Fibroblast of skin of scalp (primary cell): ENCODE measurements at places on chromosomes 3 and 15.
A peak's percentile ranks its signal among the peaks of the same experiment; 100 is the strongest.

DNA sequence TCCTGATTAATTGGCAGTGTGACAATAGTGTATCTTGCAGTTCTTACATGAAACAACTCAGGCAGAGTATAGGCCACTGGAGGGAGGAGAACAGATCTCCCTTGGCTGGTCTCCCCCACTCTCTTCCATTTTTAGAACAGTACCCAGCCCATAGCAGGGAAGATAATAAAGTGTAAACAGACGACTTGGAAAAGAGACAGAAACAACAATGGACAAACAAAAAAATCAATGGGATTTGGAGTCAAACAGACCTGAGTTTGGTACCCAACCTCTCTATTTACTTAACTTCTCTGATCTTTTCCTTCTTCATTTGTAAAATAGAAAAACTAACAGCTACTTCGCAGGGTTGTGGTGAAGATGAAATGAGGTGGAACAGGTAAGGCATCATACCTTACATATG is 58.7 kb upstream of the SNTN start:
- no peak for DNase-seq

GRCh38 chr15:29270169-29270955 is 740 bp upstream of the NSMCE3 start:
- DNase-seq = peak; percentile 60

DNA sequence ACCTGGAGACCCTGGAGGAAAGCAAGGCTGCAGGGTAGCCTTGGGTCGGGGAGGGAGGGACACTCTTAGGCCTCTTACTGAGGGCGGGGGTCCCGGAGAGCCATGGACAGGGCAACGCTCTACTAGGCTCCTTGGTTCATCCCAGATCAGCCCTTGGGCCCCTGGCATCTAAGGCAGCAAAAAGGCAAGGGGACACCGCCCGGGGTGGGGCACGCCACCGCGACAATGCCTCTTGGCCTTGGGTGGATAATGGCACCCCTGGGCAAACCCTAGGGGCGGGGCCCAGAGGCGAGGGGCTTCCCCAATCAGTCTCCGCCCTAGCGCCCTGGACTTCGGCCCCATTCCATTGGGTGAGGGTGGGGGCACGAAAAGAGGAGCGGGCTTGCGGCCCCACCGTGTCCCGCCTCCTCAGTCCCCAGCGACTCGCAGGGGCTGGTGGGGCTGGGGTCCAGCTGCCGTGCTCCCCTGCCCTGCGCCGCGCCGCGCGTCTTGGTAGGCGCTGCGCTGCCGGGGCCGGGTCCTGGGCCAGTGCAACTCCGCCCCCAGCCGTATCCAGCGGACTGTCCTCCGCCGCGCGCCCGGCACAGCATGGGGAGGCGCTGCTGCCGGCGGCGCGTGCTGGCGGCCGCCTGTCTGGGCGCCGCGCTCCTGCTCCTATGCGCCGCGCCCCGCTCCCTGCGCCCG is at the start of gene CHST13:
Gene CHST13 (plus strand): TSS at position 411 of the 684 bp plus-strand sequence. CDS start 178 bp downstream, at position 589.
- DNase-seq = peak; percentile 36

DNA sequence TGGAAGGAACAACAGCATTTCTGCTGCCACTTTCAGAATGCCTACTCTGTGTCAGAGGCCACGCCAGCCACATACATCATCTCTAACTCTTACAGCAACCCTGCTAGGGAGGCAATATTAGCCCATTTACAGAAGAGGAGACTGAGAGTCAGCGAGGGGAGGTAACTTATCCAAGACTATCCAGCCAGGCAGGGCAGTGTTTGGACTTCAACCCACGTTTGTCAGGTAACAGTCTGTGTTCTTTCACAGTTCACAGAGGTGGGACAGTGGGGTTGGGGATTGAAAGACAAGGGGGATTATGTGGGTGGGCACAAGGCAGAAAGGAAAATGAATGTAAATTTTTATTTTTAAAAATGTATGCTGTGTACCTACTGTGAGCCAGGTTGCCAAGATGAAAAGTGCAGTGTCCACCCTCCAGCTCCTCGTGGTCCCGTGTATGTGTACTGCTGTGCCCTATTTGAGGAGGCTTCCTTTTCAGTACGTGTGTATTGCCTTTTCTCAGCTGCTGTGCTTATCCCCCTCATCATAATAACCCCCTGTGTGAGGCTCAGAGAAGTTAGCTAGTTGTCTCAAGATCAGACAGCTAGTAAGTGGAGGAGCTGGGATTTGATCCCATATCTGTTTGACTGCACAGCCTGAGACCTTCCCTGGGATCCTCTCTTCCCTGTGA is 16.5 kb upstream of the ATP2B2 start:
- DNase-seq = no peak

DNA sequence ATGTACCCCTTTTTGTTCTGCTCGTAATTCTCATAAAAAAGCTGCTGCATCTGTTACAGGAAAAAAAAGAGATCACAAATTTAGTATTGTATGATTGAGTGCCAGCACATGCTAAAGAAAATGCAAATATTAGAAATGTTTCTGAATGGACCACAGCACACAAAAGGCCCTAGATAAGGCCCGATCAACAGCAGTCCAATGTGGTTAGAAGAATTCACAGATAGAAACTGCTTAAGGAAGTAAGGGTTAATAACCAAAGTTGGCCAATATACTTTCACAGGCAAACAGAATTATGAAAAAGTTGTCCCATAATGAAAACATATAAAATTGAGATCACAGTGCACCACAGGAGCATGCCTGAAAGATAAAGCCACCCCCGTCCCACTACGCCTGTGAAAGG is 72.9 kb downstream of the CHSY1 start:
- no peak for DNase-seq

DNA sequence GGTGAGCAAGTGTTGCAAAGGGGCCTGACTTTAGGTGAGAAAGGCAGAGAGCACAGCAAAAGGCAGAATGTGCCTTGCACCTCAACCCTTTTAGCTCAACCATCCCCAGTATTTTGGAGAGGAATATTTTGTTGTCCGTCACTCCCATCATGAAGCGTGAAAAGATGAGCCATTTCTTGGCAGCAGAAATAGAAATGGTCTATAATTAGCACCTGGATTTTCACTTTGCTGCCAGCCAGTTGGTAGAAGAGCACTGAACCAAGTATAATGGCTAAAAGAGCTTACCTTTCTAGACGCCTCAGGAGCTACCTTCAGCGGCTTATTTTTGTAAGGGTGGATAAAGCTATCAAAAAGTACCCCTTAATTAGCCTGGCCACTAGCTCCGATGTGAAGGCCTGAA is 406.7 kb downstream of the OCA2 start:
- no peak for DNase-seq

DNA sequence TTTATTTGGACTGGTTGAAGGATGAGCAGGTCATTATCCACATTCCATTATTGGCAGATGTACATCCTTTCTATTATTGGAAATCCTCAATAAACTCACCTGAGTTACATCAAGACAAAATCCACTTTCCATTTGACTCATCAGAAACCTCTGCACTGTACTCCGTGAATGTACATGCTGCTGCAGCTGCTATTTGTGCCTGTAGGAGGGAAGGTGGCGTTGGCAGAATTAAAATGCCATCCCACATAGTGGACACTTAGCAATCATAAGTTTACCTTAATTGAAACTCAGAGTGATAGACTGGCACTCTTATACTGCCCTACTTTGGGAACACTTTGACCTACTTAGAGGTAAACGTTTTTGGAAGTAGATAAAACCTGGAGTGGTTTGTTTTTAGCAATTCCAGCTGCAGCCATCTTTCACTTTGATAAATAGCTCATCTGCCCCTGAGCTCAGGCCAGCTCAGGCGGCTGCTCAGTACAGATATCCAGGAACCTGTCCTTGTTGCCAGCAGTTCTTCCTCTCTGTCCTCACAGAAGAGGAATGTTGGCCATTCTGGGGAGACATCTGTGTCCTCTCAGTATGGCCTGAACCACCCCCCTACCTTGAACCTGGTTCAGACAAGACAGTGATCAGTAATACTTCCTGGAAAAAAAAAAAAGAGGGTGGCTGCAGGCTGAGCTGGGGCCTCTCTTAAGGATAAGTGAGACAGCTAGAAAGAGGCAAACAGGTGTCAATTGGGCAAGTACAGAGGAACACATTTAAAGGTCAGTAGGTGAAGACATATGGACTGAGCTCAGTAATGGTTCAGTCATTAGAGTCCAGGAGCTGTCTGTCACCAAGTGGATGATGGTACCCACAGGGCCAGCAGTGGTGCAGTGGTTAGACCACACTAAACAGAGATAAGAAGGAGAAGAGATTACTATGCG is 153.4 kb upstream of the UMPS start:
- no peak for DNase-seq

GRCh38 chr3:171878461-171879225 is 35.5 kb downstream of the TMEM212 start:
- peak; percentile 68 for DNase-seq

DNA sequence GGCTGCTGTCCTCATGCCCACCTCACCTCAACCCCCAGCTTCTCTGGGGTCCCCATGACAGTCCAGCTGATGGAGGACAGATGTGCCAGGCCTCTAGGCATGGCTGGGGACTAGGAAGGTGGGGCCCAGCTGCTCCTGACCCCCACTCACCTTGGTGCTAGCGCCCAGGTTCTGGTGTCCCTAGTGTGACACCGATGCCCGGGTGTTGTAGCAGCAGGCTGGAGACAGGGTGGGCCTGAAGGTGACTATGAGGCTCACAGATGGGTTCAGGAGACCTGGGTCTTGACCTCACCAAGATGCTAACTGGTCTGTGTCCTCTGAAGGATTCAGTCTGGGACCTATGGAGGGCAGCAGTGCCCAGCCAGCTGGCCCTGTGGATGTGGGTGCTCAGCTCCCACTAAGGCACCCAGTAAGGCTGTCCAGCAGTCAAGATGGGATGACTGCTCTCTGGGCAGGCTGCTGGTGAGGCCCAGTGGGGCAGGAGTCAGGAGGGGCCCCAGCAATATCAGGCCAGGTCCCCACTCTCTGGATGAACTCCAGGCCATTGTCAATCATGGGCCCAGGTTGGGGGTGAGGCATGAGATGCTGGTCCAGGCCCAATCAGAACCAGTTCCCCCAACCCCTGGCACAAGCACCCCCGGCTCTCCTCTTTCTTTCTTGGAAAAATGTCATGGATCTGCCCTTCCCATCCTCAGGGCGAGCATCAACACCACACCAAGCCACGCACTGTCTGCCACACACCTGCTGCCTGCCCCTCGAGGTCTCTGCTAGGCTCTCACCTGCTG is 33.0 kb downstream of the ALDH1L1 start:
- no peak for DNase-seq

- peak; percentile 68 for DNase-seq
These were observed 169.7 kb downstream of the KCNMB2 start for GRCh38 chr3:178705925-178706324.

GRCh38 chr15:92429378-92430068 is 35.8 kb downstream of the ST8SIA2 start:
- peak; percentile 94 for DNase-seq

DNA sequence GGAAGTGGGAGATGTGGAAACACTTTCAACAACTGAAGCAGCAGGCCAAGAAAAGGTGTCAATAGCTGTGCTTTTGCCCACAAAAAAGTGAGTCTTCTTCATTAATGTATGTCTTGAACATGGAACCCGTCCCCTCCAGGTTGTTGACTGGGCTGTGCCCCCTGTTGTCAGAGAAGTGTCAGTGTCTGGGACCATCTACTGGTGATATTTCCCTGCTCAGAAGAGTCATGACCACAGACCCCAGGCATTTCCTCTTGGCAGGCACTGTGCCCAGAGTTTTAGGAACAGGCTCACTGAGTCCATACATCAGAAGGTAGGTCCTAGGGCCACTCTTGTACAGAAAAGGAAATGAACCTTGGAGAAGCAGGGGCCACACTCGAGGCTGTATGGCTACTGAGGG is 54.8 kb upstream of the LARS2 start:
- peak; percentile 63 for DNase-seq

DNA sequence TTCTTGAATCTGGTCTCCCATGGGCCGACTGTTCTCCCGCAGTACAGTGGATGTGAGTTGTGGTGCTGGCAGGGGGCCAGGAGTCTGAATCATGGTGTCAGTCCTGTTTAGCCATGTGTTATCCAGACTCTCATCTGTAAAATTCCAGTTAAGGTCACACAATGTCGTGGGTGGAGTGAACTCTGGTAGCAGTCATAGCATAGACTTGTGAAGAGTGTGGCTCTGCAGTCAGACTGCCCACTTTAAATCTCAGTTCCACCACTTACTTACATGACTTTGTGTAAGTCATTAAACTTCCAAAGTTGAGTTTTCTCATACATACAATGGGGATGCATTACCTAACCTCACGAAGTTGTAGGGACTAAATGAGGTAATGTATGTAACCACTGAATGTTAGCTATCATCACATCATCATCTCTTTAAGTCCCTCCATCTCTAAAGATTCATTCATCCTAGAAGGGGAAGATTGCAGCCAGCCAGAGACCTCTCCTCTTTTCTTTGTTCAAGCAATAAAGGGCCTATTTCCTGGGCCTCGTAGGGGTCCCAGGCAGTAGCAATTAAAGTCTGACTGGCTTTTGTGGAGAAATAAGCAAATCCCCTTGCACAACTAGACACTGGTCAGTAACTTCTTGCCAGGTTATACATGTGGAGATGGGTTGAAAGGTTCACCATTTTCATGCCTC is 93.9 kb downstream of the PCCB start:
- peak; percentile 91 for DNase-seq

GRCh38 chr3:6571448-6571847 is 289.5 kb upstream of the GRM7 start:
- no peak for DNase-seq

DNA sequence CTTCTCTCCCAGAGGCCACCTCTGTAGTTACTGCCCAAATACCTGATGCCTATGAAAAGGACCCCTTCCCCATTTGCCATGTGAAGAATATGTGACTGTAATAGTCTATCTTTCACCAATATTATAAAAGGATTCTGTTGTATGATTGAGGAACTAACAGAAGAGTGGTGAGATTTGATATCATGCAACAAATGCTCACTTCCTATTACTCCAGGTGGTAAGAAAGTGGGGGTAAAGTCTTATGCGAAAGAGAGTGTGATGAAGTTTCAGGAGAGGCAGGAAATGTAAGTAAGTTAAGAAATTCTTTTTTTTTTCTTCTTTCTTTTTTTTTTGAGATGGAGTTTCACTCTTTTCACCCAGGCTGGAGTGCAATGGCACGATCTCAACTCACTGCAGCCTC is 24.4 kb upstream of the RAP2B start:
- DNase-seq = no peak

DNA sequence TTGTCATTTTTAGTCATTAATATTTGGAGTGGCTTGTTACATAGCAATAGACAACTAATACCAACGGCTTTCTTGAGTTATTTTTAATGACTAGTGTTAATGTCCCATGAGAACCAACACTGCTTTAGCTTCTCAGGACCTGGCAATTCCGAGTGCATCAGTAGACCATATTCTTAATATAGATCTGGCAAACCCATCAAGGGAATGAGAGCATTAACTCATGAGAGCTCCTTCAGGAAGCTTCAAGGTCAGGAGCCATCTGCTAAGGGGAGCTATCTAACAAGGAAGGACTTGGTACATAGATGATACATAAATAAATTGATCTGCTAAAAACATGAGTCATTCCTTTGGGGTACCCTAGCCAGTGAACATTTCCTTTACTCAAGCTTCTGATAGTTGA is 122.6 kb upstream of the EPHA3 start:
- no peak for DNase-seq

- no peak for DNase-seq
These were observed 7.8 kb downstream of the FEZF2 start for GRCh38 chr3:62365391-62366125.

DNA sequence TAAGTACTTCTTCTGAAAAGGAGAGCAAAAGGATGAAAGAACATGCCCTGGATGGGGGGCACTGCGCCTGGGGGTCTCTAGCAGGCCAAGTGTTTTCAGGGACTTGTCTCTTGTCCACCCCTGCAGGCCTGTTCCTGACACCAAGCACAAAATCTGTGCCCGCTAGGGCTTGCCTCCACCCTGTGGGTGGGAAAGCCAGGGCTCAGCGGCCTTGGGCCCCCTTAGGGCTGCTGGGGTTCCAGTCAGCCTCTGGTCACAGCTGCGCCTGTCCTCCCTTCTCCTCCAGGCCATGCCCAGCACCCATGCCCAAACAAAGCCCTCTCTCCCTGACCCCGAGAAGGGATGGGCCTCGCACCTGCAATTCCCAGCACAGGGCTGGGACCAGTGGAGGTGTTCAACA is 71.1 kb upstream of the TRPM1 start:
- no peak for DNase-seq
